ENCODE measurements at places on chromosomes 16 and 17.
A peak's percentile ranks its signal among the peaks of the same experiment; 100 is the strongest.

- no peak for DNase-seq
Measured at GRCh38 chr17:60065867-60066266, 12.9 kb downstream of the HEATR6 start.

- DNase-seq: no peak
Measured at GRCh38 chr17:80018917-80019651, 16.6 kb downstream of the TBC1D16 start.

- no peak for DNase-seq
Measured at GRCh38 chr16:12087901-12088421, 111.4 kb downstream of the SNX29 start.

- DNase-seq: no peak
Measured at GRCh38 chr16:54630284-54630967, 300.2 kb upstream of the IRX5 start.

- no peak for DNase-seq
Measured at GRCh38 chr17:61482467-61482866, 30.2 kb downstream of the TBX4 start.

DNA sequence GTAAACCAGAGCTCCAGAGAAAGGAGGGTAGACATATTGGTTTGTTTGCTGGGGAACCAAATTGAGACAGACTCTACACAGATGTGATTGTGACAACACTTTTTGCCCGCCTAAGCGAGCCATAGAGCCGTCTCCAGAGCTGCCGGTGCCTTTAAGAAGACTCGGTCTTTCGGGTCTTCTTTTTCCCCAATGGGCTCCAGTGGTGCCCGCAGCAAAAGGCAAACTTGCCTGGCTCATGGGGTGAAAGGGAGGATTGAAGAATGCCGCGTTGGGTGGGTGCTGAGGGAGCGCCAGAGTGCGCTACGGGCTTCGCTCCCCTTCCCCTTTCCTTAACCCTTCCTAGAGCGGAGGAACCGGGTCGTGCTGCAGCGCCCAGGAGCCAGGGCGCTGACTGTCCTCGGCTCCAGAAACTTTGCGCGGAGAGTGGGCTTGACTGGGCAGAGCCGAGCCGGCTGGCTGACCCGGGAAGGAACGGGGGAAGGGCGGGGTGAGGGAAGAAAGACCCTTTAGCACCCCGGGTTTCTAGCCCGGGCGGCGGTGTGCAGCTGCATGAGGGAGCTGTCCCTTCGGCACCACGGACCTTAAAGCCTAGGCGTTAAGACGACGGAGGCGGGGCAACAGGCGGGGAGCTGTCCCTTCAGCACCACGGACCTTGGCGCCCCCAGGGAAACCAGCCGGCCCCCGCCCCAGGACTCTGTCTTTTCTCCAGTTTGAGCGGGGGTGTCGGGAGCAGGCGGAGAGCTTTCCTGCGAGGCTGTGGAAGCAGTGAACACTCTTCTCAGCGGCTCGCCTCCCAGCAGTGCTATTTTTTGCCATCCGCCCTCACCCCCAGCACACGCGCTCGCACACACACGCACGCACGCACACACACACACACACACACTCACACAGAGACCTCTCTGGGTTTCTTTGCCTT lies at the start of gene CACNG3:
Gene CACNG3 (plus strand): TSS at position 880 of the 916 bp plus-strand sequence. CDS start 420 bp downstream, outside the sequence.
- DNase-seq: peak; percentile 66

- no peak for DNase-seq
Measured at GRCh38 chr16:635573-636205, 416 bp downstream of the METTL26 start.

GRCh38 chr16:1428511-1428910 lies 2.4 kb upstream of the PERCC1 start:
- DNase-seq: no peak

- DNase-seq: no peak
Measured at GRCh38 chr17:73072219-73072962, 20.1 kb downstream of the SLC39A11 start.

DNA sequence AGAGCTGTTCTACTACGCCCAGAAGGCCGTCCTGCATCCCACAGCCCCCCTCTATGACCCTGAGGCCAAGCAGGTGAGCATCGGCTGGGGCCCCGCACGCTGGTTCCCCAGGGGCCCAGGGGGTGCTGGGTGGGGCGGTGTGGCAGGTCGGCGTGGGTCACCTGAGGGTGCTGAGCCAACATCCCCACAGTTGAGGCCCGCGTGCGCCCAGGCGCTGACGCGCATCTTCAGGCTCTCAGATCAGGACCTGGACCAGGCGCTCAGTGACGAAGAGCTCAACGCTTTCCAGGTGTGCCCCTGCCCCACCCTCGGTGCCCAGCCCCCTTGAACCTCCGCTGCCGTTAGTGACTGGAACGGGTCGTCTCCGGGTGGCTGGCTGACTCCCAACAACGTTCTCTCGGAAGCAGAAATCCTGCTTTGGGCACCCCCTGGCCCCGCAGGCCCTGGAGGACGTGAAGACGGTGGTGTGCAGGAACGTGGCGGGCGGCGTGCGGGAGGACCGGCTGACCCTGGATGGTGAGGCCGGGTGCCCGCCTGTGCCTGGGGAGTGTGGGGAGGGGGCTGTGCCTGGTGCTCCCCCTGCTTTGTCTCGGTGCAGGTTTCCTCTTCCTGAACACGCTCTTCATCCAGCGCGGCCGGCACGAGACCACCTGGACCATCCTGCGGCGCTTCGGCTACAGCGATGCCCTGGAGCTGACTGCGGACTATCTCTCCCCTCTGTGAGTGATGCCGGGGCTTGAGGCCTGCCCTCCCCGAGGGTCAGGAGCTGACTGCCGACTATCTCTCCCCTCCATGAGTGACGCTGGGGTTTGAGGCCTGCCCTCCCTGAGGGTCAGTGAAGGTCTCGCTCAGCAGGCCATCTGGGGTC lies 2.8 kb downstream of the RHOT2 start:
- DNase-seq: no peak

GRCh38 chr17:40582328-40582901 lies 17.1 kb upstream of the CCR7 start:
- no peak for DNase-seq

GRCh38 chr16:6560306-6561100 lies 772.1 kb upstream of the RBFOX1 start:
- no peak for DNase-seq
